HS-27A (cell line): ENCODE measurements at places on chromosomes 12 and 14.

DNA sequence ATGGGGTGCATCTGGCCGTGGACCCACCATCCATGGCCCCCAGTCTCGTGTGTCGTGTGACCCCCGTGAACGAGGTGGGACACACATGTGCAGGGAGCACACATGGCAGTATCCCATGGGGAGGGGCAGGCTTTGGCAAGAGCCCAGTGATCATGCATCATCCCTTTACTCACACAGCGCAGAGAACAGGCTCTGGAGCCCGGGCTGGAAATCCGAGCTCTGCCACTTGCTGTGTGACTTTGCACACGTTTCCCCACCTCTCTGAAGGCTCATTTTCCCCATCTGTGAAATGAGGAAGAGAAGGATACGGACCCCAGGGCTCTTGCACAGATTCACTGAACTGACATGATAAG is 119.9 kb downstream of the PHETA1 start:
- DNase-seq = no peak

GRCh38 chr12:101777485-101777884 is 38.2 kb upstream of the SYCP3 start:
- no peak for DNase-seq

GRCh38 chr12:32755051-32755653 is 545 bp downstream of the YARS2 start:
- peak; percentile 86 for DNase-seq

- DNase-seq = no peak
Measured at GRCh38 chr12:113093409-113094101, 37.0 kb downstream of the DTX1 start.

DNA sequence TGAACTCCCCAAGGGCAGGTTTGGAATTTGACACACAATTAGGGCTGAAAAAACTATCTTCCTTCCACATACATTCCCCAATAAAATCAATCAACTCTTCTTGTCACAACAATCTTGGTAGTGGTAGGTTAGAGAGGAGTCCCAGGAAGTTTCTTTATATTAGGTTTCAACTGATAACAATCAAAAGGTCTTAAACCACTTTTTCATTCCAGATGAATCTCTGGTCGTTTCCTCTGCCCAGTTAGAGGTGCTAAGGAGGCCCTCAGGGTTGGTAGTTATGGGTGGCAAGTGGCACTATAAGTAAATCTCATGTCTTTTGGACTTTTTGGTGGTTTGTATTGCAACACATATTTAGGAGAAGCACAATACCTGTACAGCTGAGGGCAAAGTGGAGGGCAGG is 1.7 kb upstream of the SLC38A2 start:
- no peak for DNase-seq

DNA sequence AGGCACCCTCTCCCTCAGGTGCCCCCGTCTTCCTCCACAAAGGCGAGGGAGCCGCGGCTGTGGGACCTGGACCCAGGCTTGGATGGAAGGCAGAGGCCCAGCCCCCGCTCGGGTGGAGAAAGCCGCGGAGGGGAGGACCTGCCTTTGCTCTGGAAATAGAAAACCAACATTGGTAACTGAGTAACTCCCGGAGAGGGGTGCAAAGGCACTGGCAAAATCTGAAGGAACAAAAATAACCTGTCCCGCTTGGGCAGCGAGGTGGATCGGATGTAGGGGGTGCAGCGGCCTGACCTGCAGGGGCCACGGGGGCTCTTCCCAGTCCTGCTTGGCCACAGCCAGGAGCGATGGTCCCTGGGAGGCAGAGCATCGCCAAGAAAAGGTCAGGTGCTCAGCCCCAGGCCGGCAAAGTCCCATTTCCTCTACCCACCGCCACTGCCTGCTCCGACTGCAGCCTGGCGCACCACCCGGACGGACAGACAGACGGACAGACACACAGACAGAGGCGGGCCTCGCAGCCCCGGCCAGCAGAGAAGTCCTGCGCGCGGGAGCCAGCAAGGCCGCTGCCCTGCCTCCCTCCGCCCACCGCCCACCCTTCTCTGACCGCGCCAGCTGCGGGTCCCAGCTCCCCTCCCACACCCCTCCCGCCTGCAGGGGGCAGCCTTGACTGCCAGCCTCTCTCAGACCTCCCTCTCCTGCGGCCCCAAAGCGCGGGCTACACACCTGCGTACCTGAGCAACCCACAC is 21.4 kb upstream of the TMEM106C start:
- no peak for DNase-seq

DNA sequence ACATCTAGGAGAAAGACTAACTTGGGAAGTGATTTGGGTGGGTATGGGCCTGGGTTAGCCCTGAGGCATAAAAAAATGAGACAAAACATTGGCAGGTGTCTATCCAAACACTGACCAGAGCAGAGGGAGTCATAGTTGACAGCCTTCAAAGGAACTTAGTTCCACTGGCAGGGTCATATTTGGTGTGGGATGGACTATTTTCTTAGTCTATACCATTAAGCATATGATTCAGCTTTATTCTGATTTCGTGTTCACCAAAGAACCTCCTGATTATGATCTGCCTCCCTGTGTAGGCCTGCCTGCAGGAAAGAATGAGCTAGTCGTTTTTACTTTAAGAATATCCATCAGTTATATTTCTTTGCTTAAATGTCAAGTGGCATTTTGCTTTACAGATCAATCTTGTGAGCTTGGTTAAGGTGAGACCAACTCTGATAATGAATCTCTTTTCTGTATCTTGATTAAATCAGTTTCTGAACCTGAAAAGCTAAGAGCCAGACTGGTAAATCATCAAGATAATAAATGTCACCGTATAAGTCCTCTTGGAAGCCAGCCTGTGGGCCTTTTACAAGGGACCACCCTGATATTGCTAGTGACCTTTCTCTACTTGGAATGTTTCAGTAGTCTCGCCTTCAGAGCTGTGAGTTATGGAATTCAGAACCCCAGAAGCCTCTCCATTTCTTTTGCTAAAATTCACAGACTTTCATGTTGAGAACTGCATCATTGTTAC is 182.9 kb downstream of the MON2 start:
- DNase-seq = no peak
